Hindlimb muscle (tissue), 1 donor: ENCODE measurements at places on chromosomes 7 and 10. TPM values are rescaled to one million over a fixed set of nuclear protein-coding genes. Genes with fewer than 3 reads are reported as not detected.

Gene DBNL
- polyA plus RNA-seq = 43.5 TPM

Gene AGAP9
- polyA plus RNA-seq = 10.9 TPM

Gene ASB10
- polyA plus RNA-seq = 8.2 TPM

Gene VWC2
- polyA plus RNA-seq = 0.04 TPM

DNA sequence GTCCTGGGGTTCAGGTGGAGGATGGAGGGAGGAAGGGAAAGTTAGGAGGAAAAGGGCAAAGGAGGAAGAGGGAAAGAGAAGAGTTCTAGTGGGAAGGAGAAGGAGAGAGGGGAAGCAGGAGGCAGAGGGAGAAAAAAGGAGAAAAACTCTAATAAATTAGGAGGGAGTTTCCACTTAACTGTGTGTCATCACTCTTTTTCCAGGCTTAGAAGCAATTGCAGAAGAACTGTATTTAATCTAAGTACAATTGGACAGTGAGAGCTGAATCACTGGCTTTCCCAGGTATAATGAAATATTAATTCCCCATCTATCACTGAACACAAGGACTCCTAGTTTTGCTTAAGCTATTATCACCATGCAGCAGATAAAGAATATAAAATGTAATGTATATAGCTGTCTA lies 76.8 kb downstream of the CREB3L2 start:
- no peak for DNase-seq

- DNase-seq = no peak
Observed at GRCh38 chr7:69609541-69610373, 11.5 kb downstream of the AUTS2 start.

DNA sequence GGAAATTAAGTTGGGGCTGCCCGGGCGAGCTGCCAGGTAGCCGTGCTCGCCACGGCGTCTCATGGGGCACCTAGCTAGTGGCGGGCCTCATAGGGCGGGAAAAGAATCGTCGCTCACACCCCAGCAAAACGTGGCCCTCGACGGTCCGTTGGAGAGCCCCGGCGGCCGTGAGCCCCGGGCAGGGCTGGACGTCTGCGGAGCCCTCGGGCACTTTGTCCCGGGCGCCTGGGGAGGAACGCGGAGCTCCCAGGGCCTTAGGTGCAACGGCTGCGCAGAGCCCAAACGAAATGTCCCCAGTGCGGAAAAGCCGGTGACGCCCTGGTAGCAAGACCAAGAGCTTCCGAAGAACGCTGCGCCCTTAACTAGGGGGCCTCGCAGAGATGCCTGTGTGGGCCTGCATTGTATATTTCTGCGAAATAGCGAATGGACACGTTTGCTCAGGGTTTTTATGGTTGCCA lies 866 bp upstream of the SFMBT2 start:
- no peak for DNase-seq

GRCh38 chr7:83876593-83876992 lies 227.7 kb upstream of the SEMA3E start:
- DNase-seq = no peak

DNA sequence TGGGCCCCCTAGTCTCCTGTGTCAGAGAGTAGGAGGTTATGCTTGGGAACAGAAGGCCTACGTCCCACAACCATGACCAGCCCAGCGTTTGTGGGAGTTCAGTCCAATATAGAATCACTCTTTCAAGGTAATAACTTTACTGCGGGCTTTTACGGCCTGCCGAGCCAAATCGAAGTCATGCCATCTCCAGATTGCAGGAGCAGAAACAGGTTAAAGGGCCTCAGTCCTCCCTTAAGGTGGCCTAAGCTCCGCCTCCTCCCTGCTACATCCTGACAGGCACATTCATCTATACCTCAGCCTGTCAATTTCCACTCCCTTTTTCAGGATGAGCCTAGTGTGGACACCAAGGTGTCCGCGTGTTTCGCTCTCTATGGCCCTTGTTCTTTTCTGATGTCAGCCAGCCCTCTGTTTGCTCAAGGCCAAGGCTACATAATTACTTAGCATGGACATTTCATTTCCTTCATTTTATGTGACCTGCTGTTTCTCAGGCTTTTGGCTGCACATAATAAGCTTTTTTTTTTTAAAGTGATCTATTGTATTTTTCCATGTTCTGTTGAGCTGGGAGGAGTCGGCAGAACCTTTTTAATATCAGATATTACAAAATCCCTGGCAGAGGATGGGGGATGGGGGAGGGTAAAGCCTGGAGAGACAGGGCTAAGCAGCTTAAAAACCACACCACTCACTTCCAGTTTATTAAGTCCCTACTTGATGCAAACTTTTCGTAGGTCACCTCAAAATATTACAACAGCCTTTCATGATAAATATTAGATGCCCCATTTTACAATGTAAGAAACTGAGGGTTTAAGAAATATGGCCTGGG lies 84.6 kb downstream of the CACNB2 start:
- DNase-seq = no peak

GRCh38 chr10:111234234-111234913 lies 157.5 kb downstream of the ADRA2A start:
- DNase-seq = no peak

DNA sequence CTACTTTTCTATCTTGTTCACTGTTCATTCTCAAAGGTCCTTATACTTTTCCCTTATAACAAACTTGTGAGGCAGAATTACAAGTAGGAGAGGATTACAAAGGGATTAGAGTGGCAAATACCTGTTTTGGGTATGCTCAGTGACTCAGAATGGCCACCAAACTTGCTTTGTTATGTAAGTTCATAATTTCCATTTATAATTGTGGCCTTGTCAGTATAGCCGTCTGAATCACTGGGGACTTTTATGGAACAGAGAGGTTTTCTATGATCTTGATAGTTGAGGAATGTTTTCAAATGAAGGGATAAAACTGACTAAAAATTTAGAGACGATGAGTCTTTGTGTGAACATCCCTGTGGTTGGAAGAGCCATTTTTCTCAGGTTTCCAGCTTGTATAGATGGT lies 116.2 kb downstream of the SND1 start:
- no peak for DNase-seq

DNA sequence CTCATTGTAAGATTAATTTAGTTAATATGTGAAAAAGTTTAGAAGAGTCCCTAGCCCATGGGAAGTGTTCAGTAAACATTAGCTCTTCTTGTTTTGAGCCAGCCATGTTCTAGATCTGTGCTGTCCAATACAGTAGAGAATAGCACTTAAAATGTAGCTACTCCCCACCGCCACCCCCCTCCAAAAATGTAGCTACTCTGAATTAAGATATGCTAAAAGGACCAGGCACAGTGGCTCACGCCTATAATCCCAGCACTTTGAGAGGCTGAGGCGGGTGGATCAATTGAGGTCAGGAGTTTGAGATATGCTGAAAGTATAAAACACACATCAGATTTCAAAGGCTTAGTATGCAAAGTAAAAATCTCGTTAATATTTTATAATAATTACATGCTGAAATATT lies 47.3 kb upstream of the MXI1 start:
- DNase-seq = no peak
